ENCODE measurements at places on chromosomes 4 and X.
A peak's percentile ranks its signal among the peaks of the same experiment; 100 is the strongest.

- DNase-seq = no peak
Observed at GRCh38 chr4:2289955-2290333, 28.0 kb upstream of the MXD4 start.

DNA sequence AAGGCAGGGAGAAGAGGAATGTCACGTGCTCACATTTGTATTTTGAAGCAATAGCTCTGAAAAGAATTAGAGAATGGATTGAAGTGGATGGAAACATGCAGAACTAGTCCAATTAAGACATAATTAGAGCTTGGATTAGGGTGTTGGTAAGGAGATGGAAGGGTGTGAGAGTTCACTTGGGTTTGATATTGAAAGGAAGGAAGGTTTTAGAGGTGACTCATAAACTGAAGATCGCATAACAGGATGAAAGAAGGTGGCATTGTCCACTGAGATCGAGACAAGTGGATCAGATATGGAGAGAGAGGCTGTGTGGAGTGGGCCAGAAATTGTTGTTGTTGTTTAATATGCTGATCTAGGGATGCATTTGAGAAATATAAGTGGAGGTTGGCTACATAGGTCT, 244.0 kb upstream of the SMIM31 start:
- DNase-seq = no peak

- peak; percentile 82 for DNase-seq
Observed at GRCh38 chr4:74632634-74633033, 161.7 kb downstream of the BTC start.

DNA sequence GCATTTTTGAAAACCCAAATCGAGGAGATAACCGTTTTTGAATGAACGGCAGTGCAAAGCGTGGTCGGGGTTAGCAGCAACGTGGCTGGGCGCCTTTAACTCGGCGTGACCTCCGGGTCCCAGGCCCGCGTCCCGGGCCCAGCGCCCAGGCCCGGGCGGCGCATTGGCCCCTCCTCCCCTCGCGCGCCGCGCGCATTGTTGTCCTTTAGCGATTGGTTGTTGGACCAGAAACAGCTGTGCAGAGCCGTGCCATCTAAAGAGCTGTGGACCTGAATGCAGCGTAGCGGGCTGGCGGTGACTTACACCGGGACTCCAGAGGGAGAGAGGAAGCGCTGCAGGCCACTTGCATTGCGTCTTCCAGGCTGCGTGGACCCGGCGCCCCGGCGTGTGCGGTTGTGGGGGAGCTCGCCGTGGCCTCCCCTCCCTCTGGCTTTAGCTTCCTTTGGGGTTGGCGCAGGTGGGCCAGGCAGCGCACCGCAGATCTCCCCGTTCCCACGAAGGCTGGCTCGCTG, at the start of gene STOX2:
TSS of gene STOX2 (plus strand) at position 227 of the 512 bp plus-strand sequence. CDS start 1,484 bp downstream, outside the sequence.
- DNase-seq = no peak

GRCh38 chr4:111960241-111960667, 185.0 kb upstream of the FAM241A start:
- DNase-seq = peak; percentile 83

- peak; percentile 12 for DNase-seq
Observed at GRCh38 chrX:120000490-120001246, 57.1 kb upstream of the NKAP start.

- no peak for DNase-seq
Observed at GRCh38 chr4:63814171-63814964, 594.9 kb downstream of the TECRL start.

GRCh38 chrX:17086317-17086716, 139.9 kb downstream of the REPS2 start:
- no peak for DNase-seq

GRCh38 chrX:79366873-79367749, at the start of gene ITM2A:
ITM2A (minus strand) TSS chrX:79367334; CDS start chrX:79367215, 119 bp downstream.
- no peak for DNase-seq

DNA sequence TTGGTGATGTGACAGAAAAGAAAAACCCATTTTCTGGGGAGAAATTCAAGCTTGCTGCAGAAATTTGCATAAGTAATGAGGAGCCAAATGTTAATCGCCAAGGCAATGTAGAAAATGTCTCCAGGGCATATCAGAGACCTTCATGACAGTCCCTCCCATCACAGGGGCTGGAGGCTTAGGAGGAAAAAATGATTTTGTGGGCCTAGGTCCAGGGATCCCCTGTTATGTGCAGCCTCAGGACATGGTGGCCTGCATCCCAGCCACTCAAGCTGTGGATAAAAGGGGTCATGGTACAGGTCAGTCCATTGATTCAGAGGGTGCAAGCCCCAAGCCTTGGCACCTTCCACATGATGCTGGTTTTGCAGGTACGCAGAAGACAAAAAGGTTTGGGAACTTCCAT, 90.7 kb downstream of the TGIF2LX start:
- no peak for DNase-seq

DNA sequence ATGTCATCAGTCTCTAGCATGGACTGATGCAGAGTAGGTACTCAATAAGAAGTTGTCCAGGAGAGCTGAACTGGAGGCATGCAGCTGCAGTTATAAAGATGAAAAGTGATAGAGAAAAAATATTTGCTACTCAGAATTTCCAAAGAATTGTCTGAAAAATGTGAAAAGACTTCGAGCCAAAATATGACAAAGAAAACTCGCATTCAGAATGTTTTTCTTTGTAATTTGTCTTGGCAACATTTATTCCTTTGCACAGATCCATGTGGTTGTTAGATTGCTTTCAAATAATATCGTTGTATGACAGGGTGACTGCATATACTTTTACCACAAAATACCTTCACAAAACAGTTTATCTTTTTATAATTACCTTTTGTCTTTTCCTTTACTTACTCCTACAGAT, 128.0 kb upstream of the SLC4A4 start:
- no peak for DNase-seq

GRCh38 chr4:146916479-146917076, 29.1 kb downstream of the TTC29 start:
- DNase-seq = peak; percentile 55

- peak; percentile 34 for DNase-seq
Observed at GRCh38 chr4:119035951-119036737, 99.5 kb upstream of the MYOZ2 start.

DNA sequence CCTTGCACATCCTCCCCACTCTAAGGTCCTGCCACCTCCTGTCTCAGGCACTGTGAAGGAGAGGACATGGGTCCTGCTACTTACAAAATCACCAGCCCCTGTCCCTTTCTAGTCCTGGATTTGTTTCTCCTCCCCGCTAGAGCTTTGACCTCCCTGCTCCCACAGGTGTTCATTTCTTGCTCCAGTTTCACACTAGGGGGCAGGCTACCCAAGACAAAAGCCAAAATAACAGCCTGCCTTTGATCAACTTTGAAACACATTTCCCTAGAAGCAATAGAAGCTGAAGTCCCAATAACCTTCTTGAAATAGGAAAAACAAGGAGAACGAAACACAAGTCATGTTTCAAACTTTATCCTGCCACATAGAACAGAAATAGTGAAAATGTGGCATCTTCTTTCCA, 164.4 kb downstream of the QDPR start:
- peak; percentile 46 for DNase-seq

DNA sequence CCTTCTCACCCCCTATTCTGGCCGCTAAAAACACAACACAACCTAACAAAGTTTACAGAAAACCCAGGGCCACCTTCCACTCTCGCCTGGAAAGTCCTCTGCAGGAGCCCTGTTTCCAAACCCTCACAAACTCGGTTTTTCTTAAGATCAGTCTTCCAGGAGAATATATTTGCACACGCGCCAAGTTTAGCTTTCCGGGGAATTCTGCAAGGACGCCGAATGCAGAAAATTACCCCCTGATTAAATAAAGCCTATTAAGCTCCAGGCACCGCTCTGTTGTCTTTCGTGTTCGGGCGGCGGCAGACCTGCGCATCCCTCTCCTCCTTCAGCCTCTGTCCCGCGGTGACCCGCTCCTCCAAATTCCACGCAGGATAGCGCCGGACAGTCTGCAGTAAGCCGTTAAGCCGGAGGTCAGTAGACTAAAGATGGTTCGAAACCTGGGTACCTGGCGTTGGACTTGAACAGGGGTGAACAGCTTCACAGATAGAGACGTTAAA, 5.0 kb downstream of the MSX1 start:
- DNase-seq = no peak

Data from ELR (cell line).